ENCODE measurements at places on chromosomes 4 and X. TPM values are rescaled to one million over a fixed set of nuclear protein-coding genes. Genes with fewer than 3 reads are reported as not detected.

The UGT2A3 gene
- total RNA-seq: 0.11 TPM

The ASB12 gene
- total RNA-seq: 0.18 TPM

The ADH7 gene
- total RNA-seq: not detected

The PHOX2B gene
- not detected for total RNA-seq

DNA sequence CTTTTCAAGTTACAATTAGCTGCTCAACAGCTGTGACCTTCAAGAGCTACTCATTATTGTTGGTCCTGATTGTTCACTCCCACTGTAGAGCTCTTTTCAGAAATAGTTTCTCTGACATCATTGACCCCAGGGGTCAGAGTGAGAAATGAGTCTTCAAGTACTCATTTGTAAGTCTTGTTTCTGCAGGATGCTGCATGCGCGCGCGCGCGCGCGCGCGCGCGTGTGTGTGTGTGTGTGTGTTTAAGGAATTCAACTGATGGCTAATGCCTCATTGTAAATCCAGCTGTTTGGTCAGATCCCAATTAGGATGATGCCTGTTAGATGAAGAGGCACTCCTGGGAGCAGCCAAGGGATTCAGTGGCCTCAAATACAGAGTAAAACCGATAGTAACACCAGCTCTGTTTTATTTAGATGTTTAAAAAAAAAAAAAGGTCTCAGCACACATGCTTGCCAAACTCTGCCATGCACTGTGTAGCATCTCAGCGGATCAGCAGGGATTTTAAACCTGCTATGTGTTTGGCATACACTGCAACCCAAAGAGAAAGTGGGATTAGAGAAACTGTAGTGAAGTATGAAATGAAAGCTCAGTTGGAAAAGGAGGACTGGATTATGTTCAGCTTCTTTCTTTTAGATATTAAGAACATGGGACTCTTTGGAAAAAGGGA, 332.3 kb downstream of the ADGRL3 start:
- DNase-seq: no peak

- DNase-seq: no peak
Measured at GRCh38 chrX:29453333-29453732, 762.0 kb upstream of the MAGEB2 start.

DNA sequence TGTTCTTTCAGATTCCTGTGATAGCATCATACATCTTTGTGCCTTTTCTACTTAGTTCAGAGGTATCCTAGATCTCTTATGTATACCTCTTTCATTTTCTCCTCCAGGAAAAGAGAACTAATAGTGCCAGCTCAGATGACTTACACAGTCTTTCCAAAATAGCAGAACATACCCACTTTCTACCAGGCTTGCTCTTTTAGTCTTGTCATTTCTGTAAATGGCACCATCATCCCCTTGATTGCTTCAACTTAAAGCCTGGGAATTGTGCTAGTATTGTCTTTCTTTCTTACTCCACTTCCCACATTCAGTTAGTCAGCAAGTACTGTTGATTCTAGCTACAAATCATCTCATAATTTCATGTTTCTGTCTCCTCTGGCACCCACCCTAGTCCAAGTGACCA, 5.1 kb downstream of the APEX2 start:
- DNase-seq: no peak

DNA sequence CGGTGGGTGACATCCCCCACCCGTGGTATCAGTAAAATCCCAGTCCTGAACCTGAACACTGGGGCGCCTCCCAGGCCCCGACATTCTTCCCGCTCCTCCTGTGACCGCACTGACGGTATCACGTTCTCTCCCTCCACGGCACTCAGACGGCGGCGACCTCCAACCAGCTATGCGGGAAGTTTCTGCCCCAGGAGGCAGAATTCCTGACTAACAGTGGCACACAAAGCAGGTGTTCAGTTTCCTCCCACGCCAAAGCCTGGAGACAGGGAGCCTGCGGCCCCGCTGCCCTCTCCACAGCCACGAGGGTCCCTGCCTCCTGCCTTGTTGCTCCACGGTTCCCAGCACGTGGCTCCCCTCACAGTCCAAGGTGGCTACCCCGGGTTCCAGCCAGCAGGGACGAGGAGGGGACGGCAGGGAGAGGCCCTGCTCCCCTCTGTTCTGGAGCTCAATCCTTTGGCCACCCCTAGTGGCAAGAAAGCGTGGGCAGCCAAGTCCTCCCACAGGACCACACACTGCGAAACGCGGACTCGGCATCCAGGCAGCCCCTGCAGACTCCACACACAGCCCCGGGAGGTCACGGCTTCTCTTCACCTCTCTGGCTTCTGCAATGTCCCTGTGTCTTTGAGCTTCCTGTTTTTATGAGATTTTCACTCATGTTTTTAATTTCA, 15.2 kb downstream of the CTBP1 start:
- DNase-seq: no peak

DNA sequence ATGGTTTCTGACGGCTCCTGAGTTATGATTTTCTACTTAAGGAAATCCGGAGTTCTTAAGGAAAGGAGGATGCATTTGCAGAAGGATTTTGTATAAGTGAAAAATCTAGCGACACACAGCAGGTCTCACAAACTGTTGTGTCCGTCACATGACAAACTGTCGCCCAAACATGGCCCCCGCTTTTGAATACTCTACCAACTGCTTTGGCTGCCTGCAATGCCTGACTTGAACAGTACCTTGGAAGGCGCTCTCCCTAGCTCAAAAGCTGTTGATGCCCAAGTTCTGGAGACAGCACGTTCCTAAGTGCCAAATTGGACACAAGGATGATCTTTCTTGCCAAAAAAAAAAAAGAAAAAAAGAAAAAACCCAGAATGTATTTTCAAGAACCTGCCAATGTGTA, 103.2 kb downstream of the ENPP6 start:
- DNase-seq: no peak

GRCh38 chr4:118124997-118125396, 90.7 kb downstream of the NDST3 start:
- DNase-seq: no peak
